ENCODE measurements at places on chromosomes 2 and 18.

DNA sequence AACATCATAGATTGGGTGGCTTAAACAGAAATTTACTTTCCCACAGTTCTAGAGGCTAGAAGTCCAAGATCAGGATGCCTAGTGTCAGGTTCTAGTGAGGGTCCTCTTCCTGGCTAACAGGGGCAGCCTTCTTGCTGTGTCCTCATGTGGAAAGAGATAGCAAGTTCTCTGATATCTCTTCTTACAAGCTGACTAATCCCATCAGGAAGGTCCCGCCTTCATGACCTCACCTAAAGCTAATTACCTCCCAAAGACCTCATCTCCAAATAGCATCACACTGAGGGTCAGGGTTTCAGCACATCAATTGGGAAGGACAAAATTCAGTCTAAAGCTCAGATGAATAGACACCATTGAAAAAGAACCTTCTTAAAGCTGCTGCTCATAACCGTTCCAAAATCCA, 22.9 kb downstream of the ACVR1 start:
- no peak for DNase-seq

DNA sequence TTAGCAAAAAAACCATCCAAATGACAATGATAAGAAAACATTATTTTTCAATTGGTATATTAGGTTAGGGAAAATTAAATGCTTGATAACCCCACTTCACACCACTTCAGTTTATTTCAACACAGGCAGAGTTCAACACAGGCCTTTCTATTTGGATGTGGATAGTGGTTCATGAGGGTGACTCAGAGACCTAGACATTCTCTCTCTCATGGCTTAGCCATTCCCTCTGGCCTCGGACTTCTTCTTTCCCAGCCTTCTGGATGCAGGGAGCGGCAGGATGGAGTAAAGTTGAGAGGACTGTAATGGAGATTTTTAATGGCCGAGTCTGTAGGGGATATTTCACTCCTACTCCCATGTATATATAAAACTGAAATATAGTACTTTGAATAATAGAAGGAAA, 109.7 kb downstream of the CTNNA2 start:
- no peak for DNase-seq

DNA sequence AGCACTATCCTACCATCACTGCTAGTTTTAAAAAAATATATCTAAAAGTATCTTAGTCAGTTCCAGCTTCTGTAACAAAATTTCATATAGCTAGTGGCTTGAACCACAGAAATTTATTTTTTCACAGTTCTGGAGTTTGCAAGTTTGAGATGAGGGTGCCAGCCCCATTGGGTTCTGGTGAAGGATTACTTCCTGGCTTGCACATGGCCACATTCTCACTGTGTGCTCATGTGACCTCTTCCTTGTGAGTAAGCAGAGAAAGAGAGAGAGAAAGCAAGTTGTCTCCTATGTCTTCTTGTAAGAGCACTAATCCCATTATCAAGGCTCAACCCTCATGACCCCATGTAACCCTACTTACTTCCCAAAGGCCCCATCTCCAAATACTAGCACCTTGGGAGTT, 158.9 kb downstream of the DOK6 start:
- no peak for DNase-seq

GRCh38 chr2:173001664-173002604, 73.7 kb upstream of the MAP3K20 start:
- DNase-seq, result no peak

- DNase-seq, result no peak
Measured at GRCh38 chr2:162215162-162215561, 28.1 kb downstream of the FAP start.

Measured in NCI-H526 (cell line).